ENCODE measurements at places on chromosomes 6 and 20. TPM values are rescaled to one million over a fixed set of nuclear protein-coding genes. Genes with fewer than 3 reads are reported as not detected.

The BIRC7 gene
- 0.64 TPM for total RNA-seq

The SIGLEC1 gene
- total RNA-seq = 22.8 TPM

The LHFPL5 gene
- not detected for total RNA-seq

The ZSCAN9 gene
- 12.3 TPM for total RNA-seq

The KCNQ2 gene
- not detected for total RNA-seq

The GPSM3 gene
- 24.4 TPM for total RNA-seq

The FAM110A gene
- total RNA-seq = 21.5 TPM

The DYNLT1 gene
- total RNA-seq = 147 TPM

The SLC22A7 gene
- total RNA-seq = not detected

The ZNF391 gene
- 2.5 TPM for total RNA-seq

The TMEM217 gene
- total RNA-seq = 5.3 TPM

The PRDM1 gene
- 7.9 TPM for total RNA-seq

The ARMH2 gene
- not detected for total RNA-seq

The PLCB4 gene
- total RNA-seq = 6.2 TPM

The SLPI gene
- 672 TPM for total RNA-seq

The MYCT1 gene
- 18.4 TPM for total RNA-seq

The SOBP gene
- total RNA-seq = 11.1 TPM

The RPS18 gene
- 1,887 TPM for total RNA-seq

The PM20D2 gene
- total RNA-seq = 11.4 TPM

The PGBD1 gene
- total RNA-seq = 4.6 TPM

The GRIK2 gene
- total RNA-seq = 0.58 TPM

The TENT5A gene
- total RNA-seq = 23.2 TPM

The TREML1 gene
- 0.92 TPM for total RNA-seq

The CCN2 gene
- total RNA-seq = 66.5 TPM

The ASIP gene
- not detected for total RNA-seq

The CST2 gene
- total RNA-seq = 13.0 TPM

The TNF gene
- total RNA-seq = 0.29 TPM

The TTK gene
- total RNA-seq = 4.0 TPM

The RNASET2 gene
- total RNA-seq = 68.5 TPM

The HIVEP2 gene
- total RNA-seq = 14.1 TPM
